ENCODE measurements at places on chromosomes 6 and 20.

DNA sequence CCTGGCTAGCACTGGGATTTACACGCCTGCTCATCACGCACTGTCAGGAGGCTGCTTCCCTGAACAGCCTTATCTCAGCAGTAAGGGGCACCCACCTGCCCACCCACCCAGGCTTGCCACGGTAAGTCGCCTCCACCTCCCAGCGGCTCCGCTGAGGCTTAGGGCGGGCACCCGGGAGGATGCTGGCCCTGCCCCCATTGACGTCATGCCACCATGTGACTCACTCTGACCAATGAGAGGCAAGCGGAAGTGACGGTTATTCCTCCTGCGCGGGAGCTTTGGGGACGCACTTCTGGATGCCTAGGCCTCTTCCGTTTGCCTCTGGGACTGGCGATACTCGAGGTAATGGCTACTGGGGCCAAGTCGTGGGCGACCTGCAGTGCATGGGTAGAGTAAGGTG lies 256.8 kb downstream of the QKI start:
- no peak for DNase-seq

DNA sequence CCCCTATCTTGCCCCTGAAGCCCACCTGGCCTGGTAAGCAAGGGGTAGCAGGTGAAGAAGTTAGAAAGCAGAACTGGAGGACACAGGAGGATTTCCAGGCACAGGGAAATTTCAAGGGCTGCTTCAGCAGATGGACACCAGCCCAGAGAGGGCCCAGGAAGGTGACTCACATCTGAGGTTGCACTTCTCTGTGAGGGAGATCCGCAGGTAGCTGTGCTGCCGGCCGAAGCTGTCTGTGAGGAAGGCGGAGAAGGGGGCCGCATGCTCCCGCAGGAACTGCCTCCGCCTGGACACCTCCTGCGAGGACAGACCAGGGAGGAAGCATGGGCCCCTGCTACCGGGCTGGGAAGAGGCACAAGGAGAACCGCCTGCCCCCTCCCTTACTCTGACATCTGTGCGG lies 7.1 kb downstream of the MOCS1 start:
- peak; percentile 59 for DNase-seq

DNA sequence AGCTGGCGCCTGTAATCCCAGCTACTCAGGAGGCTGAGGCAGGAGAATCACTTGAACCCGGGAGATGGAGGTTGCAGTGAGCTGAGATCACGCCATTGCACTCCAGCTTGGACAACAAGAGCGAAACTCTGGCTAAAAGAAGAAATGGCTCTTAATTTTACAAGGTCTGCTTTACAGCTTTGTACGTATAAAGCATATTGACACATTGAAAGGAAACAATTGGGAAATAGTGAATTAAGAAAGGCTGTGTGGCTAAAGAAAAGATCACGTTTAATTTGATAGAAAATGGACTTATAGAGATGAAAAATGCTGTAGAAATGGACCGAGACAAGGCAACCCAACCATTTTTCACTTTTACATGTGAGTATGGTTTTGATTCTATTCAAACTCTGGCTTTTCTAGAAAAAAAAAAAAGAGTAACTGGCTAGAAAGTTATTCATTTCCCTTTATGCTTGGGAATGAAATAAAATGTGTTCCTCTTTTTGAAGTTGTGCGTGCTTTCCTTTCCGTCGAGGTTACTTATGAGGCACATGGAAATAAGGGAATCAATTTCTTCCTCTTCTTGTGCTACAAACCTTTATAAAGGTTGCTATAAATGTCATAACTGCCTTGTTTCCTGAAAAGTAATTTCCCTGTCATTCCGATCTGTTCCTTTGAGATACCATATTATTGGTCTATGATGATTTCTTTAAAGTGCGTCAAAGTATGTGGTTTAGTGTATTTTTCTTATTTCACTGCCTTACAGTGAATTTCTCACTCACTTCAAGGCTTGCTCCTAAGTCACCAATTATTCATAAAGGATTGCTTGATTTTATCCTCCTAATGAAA lies 29.4 kb downstream of the PFDN4 start:
- DNase-seq = no peak

DNA sequence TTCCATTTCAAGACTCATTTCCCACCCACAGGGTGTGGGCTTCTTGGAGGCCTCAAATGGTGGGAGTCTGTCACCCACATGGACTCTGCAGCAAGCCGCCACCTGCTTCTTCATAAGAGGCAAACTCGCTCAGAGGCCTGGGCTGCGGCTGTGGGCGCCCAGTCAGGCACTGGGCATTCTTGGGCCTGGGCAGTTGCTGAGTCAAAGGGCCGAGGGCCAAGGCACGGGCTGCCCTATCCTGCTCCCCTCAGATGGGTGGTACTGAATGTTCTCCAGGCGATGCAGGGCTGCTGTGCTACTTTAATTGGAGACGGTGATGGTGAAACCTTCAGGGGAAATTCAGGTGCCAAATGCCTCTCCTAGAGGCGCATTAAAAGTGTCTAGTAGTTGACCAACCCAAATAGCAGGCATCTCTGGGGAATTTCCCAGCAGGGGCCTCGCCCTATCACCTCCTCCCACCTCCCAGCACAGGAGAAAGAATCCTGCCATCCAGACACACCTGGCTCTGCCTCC lies 57.9 kb downstream of the MAFB start:
- no peak for DNase-seq

DNA sequence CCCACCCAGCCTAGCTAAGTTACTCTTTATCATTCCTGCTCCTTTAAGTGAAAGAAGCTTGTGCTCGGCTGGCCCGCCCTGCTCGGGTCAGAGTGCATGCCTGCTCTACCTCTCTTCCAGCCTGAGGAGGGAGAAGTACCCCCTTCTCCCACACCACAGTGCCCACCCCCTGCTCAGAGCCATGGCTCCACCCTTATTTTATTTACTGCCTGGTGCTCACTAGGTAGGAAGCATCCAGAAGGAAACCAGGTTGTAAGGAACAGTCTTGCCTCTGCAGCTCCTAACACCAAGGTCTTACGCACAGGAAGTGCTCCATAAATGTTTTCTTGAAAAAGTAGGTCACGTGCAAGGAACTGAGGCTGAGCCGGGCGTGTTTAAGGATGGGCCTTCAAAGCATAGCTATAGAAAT lies 105.7 kb upstream of the SNX9 start:
- no peak for DNase-seq

DNA sequence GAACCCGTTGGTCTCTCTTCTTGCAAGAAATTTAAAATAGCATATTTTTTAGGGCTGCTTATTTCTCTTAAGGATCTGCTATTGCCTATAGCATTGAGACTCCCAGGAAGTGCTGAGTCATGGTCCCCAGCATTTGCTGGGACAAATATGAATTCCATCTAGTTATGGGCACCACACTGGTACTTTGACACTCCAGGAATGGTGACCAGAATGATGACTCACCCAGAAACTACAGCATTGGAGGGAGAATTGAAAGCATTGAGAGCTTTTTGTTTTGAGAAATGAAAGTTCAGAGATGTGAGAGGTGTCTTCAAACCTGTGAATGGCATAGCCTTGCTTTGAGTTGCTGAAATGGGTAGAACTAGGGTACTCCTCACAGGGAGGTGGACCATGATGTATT lies 699.7 kb downstream of the DHX35 start:
- peak; percentile 61 for DNase-seq

DNA sequence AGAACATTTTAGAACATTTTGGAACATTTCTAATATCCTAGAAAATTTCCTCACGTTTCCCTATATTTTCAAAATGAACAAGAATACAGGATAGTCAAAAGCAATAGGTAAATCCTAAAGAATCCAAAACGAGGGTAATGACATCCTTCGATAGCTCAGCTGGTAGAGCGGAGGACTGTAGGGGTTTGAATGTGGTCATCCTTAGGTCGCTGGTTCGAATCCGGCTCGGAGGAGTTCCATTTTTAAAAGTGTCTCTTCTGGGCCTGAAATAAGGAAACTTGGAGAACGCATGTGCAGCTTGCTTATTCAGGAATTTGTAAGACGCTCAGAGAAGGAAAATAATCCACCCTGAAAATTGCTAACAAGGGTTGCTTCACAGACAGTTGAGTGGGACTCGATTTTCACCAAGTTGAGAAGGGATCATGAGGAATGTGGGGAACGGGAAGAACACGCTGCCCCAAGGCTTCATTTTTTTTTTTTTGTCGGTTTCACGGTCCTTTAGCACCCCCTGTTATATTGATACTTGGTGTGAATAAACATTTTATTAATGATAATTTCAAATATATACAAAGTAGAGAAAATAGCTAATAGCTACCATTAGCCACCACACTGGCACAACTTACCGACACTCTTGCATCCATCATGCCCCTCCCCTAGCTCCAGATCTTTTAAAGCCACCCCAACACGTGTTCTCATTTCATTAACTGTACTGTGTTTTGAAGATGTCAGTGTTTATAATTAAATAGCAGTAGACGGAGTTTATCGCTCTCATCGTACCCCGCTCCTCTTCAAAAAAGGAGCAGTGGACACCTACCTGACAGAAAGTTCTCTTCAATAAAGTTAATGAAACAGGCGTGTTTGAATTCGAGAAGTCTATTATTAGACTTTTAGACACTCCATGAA lies 1.8 kb upstream of the ABT1 start:
- DNase-seq = peak; percentile 88

GRCh38 chr6:41568585-41569384 lies 22.6 kb downstream of the FOXP4 start:
- peak; percentile 28 for DNase-seq

DNA sequence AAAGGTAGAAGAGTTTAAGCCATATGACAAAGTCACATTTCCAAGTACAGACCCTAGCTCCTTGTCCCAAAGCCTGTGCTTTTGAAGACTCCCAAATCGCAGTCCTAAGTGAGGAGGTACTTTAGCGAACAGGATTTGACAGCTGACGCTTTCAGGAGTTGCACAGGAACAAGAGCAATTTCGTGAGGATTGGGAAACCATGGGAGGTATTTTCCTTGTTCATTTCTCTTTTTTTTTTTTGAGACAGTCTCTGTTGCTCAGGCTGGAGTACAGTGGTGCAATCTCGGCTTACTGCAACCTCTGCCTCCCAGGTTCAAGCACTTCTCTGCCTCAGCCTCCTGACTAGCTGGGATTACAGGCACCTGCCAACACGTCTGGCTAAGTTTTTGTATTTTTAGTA lies 150.6 kb downstream of the MTHFD1L start:
- no peak for DNase-seq

DNA sequence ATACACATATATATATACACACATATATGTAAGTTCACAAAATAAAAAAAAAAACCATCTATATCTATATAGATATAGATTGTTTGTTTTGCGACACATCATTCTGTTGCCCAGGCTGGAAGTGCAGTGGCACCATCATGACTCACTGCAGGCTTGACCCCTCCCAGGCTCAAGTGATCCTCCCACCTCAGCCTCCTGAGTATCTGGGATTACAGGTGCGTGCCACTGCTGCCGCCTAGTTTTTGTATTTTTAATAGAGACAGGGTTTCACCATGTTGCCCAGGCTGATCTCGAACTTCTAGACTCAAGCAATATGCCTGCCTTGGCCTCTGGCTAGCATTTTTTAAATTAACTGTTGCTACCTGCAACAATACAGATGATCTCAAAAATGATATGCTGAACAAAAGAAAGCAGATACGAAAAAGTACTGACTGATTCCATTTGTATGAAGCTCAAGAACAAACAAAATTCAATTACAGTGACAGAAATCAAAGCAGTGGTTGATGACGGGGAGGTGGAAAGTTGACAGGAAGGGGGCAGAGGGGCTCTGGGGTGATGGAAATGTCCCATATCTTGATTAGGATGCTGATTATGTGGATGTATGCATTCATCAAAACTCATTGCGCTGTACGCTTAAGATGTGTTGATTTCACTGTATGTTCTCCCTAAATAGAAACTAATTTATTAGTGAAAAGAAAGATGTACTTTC lies 49.6 kb downstream of the ATXN1 start:
- DNase-seq = peak; percentile 24

- DNase-seq = no peak
Measured at GRCh38 chr6:158571826-158572652, 12.1 kb downstream of the TMEM181 start.

DNA sequence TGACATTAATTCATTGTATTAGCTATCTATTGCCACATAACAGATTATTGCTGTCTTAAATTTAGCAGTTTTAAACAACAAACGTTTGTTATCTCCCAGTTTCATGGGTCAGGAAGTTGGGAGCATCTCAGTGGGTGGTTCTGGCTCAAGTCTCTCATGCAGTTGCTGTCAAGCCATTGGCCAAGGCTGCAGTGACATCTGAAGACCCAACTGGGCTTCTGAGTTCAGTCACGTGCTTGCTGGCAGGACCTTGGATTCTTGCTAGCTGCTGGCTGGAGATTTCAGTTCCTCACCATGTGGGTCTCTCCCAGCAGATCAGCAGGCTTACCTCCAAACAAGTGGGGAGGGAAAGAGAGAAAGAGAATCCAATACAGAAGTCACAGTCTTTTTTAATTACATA lies 152.6 kb upstream of the EXOC2 start:
- DNase-seq = no peak

- no peak for DNase-seq
Measured at GRCh38 chr6:35304299-35304698, 6.7 kb downstream of the DEF6 start.

DNA sequence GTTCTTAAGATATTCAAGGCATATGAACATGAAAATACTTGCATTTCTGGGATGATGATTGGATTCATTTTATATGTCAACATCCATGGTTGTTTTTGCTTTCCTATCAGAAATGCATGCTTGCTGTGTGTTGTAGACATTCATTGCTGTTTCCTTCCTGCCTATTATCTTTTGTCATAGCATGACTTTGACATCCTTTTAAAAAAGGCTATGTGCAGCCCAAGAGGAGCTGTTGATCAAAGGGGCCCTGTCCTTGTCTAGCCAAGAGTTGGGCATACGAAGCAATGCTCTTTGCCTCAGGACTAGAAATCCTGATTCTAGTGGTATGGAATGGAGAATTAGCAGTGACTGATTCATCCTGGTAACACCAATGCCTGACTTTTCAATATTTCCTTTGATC lies 143.1 kb downstream of the RNF144B start:
- no peak for DNase-seq

DNA sequence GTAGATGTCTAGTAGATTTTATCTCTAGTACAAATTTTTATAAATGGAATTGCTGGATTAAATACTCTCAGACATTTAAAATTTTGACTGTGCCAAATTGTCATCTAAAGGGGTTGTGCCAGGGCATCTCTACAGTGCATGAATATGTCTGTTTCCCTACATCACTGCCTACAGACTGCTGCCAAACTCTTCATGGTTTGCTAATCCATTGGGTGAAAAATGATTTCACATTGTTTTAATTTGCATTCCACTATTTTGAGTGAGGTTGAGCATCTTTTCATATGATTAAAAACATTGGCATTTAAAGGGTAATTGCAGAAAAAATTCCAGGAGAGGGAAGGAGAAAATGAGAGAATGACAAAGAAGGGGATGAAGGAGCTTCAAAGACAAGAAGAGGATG lies 267.7 kb upstream of the RNF24 start:
- DNase-seq = peak; percentile 62

- peak; percentile 87 for DNase-seq
Measured at GRCh38 chr6:42294759-42295158, 77.1 kb upstream of the MRPS10 start.

GRCh38 chr20:63293871-63294535 lies 1.0 kb downstream of the COL20A1 start:
- no peak for DNase-seq

DNA sequence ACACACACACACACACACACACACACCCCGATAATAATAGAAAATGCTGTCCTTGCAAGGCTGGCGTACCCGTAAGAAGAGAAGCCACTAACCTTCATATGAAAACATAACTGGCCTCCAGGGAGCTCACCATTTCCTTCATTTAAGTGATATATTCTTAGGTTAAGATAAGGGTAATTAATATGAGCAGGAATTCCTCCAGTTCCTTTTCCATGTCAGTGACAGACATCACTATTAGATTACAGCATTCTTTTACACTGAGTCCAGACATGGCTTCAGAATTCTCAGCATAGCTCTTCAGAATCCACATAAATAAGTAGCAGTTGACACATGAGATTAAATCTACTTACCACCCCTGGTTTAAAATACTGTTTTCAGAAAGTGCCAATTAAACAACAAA lies 121.9 kb downstream of the SIM1 start:
- DNase-seq = peak; percentile 42
